Endothelial cell (in vitro differentiated cells): ENCODE measurements at places on chromosomes 5 and 9. TPM values are rescaled to one million over a fixed set of nuclear protein-coding genes. Genes with fewer than 3 reads are reported as not detected.
A peak's percentile ranks its signal among the peaks of the same experiment; 100 is the strongest.

GRCh38 chr9:37174247-37174646, 53.9 kb downstream of the ZCCHC7 start:
- H3K27me3 ChIP-seq, result no peaks in the 10 kb centered on the region
- H3K4me1 ChIP-seq, result peaks cover 6% of the 10 kb centered on the region
- no peak overlapping the region for H3K4me3 ChIP-seq
- DNase-seq, result no peak
- H3K27ac ChIP-seq, result no peak overlapping the region
- H3K36me3 ChIP-seq, result no peaks in the 10 kb centered on the region

GRCh38 chr9:133060417-133060841, 1.4 kb upstream of the CEL start:
- no peak for DNase-seq
- peaks cover 14% of the 10 kb centered on the region for H3K36me3 ChIP-seq
- peak overlapping the region; percentile 67 for H3K27ac ChIP-seq
- no peak overlapping the region for H3K4me3 ChIP-seq

DNA sequence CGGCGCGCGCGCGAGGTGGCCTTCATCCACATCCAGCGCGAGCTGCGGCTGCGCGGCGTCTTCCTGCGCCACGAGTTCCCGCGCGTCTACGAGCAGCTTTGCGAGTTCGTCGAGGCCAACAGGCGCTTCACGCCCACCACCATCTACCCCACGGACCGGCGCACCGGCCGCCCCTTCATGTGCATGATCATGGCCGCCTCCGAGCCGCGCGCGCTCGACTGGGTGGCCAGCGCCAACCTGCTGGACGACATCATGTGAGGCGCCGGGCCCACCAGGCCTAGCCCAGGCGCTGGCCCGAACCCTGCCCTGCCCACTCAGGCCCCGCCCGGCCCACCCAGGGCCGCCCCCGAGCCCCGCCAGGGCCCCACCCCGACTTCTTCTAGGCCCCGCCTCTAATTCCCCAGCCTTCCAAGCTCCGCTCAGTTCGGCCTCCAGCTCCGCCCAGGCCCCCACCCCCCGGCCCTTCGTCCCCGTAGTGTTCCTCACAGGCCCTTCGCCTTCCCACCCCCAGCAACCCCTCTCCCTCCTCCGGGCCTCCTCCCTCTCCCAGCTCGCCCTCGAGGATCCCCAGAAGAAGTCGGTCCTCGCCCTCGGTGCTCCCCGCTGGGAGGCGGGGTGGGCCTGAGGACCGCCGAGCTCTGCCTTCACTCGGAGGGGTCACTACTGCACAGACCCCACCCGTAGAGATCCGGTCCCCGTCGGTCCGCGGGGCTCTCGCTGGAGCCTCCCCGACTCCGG, 2.0 kb upstream of the PHPT1 start:
- H3K36me3 ChIP-seq, result no peaks in the 10 kb centered on the region
- H3K4me3 ChIP-seq, result peak overlapping the region; percentile 92
- DNase-seq, result peak; percentile 59
- H3K27me3 ChIP-seq, result peaks cover 8% of the 10 kb centered on the region
- peak overlapping the region; percentile 42 for H3K27ac ChIP-seq
- H3K4me1 ChIP-seq, result no peaks in the 10 kb centered on the region

- peak overlapping the region; percentile 27 for H3K27ac ChIP-seq
- no peak overlapping the region for H3K4me3 ChIP-seq
- peaks cover 5% of the 10 kb centered on the region for H3K36me3 ChIP-seq
- no peak for DNase-seq
Observed at GRCh38 chr5:131384616-131385214, 120.9 kb downstream of the CDC42SE2 start.

The ARL14EPL gene
- total RNA-seq, result not detected

DNA sequence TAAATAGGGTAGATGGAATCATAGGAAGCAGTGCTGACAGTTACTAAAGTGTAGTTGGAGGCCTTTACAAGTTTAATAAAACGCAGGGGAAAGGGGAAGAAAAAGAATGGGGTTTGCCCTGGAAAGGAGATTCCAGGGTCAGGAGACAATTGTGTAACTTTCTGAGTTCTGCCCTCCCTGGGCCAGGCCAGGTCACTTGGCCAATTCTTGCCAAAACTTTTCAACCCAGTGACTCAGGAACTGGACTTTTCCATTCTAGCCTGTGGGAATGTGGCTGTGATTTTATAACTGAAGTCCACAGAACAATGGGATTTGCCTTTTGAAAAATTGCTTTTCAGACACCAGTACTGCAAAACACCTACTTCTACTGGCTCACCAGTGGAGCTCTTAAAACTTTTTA, 289.8 kb upstream of the ANKRD55 start:
- H3K27ac ChIP-seq, result no peak overlapping the region
- no peak for DNase-seq
- H3K4me3 ChIP-seq, result no peak overlapping the region
- H3K36me3 ChIP-seq, result no peaks in the 10 kb centered on the region
- H3K27me3 ChIP-seq, result peaks cover 2% of the 10 kb centered on the region
- H3K4me1 ChIP-seq, result peaks cover 2% of the 10 kb centered on the region

- no peak for DNase-seq
- H3K4me1 ChIP-seq, result peaks cover 33% of the 10 kb centered on the region
- peaks cover 6% of the 10 kb centered on the region for H3K36me3 ChIP-seq
- H3K27ac ChIP-seq, result no peak overlapping the region
- no peaks in the 10 kb centered on the region for H3K27me3 ChIP-seq
- no peak overlapping the region for H3K4me3 ChIP-seq
Observed at GRCh38 chr9:99125446-99125845, 20.5 kb downstream of the TGFBR1 start.

The DNM1 gene
- 8.0 TPM for total RNA-seq

DNA sequence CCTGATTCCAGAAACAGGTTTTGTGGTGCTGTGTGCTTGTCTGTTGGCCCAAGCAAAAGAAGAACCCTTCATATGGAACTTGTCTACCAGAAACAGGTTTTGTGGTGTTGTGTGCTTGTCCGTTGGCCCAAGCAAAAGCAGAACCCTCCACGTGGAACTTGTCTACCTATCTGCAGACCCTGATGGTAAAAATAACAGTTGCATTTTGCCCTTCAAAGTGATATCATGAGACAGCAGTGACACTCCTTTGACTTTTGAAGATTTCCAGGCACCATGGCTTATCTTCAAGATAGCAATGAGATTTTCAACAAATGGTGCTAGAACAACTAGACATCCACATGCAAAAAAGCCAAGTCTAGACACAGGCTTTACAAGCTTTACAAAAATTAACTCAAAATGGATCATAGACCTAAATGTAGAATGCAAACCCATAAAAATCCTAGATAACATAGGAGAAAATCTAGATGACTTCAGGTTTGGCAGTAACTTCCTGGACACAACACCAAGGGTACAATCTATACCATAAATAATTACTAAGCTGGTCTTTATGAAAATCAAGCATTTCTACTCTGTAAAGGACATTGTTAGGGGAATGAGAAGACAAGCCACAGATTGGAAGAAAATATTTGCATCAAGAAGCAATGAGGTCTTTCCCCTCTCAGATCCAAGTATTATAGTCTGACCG, 16.8 kb downstream of the MACROH2A1 start:
- H3K4me3 ChIP-seq, result no peak overlapping the region
- H3K27ac ChIP-seq, result no peak overlapping the region

DNA sequence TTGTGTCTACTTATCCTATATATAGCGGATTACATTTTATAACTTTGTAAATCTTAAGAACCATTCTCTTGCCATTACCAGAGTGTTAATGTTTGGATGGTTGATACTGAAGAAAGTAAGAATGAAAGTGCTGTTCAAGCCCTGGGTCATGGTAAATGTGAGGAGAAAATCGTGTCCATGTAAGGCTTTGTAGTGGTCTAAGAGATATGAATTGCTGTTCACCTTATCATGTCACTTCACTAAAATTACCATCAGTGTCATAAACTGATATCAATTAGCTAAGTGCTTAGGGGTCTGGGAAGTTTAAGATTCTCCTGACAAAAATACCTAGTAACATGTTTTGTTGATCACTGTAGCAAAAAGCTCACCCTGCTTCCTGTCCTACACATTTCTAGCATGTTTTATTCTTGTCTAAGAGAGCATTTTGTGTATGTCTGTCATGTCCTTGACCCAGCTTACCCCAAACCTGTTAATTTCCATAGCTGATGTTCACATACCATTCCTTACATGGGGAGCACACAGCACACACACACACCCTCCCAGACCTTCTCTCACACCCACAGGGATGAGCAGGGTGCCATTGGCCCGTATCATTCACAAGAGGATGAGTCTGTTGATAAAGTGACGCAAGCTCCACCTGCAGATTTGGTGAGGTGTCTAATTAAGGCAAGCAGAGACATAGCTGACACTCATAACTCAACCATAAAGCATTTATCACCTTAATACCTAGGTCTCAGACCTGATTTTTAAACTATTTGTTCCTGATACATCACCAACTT, 125.1 kb upstream of the PAM start:
- H3K27ac ChIP-seq, result no peak overlapping the region
- no peaks in the 10 kb centered on the region for H3K36me3 ChIP-seq
- no peak for DNase-seq
- H3K4me1 ChIP-seq, result no peaks in the 10 kb centered on the region

DNA sequence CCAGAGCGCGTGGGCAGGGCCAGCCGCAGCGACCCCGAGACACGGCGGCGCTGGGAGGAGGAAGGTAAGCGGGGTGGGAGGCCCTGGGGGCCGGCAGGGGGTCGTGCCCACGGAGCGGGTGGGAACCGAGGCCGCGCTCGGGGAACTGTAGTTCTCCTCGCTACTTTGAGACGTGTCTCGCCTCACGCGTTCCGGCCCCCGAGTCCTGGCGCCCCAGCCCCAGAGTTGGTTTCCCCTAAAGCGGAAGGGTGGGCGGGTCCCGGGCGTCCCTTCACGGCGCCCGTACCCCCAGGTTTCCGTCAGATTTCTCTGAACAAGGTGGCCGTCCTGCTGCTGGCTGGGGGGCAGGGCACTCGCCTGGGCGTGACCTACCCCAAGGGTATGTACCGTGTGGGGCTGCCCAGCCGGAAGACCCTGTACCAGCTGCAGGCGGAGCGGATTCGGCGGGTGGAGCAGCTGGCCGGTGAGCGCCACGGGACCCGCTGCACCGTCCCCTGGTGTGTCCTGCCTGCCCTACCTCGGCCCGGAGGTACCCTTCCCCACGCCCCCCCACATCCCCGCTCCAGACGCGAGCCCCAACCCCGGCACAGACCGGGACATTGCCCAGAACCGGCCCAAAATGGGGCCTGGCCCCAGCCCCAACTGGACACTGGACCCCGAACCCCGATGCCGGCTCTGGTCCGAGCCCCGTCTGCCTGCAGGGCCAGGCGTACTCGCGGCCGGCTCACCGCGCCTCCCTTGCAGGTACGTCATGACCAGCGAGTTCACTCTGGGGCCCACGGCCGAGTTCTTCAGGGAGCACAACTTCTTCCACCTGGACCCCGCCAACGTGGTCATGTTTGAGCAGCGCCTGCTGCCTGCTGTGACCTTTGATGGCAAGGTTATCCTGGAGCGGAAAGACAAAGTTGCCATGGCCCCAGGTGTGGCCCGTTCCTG, 709 bp downstream of the UAP1L1 start:
- H3K36me3 ChIP-seq, result no peaks in the 10 kb centered on the region
- peaks cover 22% of the 10 kb centered on the region for H3K27me3 ChIP-seq
- H3K27ac ChIP-seq, result no peak overlapping the region
- no peak overlapping the region for H3K4me3 ChIP-seq
- DNase-seq, result no peak
- H3K4me1 ChIP-seq, result no peaks in the 10 kb centered on the region
